Uterus (tissue), 4 donors: ENCODE measurements at places on chromosomes 4 and X.

DNA sequence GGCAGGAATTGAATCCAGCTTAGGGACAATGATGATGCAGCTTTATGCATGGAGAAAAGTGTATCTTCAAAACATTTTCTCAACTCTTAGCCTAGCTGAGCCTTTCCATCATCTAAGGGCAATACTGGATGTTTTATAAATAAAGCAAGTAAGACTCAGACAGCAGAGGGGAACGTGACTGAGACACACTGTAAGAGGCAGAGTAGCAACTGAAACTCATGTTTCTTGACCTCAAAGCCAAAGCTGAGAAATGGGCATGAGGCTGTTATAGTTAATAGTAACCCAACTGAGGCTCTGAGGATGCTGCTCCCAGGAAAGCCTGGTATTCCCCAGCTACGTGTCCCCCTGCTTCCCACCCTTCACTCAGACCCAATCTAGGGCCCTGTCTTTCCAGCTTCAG lies 44.6 kb downstream of the ARHGEF9 start:
- DNase-seq: no peak

- no peak for DNase-seq
These were observed 435.5 kb downstream of the DTHD1 start for GRCh38 chr4:36716874-36717273.

DNA sequence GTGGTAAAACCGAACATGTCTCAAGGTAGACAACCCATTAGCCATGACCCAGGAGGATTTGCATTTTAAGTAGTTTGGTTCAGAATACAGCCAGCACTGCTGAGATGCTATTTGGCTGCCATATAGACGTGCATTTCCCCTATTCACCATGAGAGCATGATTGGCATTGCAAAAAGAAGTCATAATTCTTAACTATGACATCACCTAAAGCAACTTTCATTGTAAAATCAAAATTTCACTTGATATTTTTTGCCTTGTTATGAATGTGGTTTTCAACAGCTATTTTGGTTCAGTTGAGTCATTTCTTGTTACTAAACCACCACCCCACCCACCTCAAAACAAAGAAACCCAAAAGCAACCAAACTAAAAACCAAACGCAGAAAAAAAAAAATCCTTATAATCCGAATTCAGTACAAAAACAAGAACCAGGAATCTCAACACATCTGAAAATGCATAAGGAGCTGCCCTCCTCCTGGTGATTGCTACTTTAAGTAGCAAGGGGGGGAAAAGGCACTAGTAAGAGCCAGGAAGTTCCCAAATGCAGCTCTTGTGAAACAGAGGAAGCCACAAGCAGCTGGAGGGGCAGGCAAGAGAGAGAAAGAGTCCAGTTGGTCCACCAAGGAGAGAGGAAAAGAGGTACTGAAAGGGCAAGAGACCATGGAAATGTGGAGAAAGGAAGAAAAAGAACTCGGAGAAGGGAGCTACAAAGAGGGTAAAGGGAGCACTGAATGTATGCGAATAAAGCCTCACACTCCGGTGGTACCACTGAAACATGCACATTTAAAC lies 3.1 kb downstream of the SLITRK4 start:
- DNase-seq: no peak

DNA sequence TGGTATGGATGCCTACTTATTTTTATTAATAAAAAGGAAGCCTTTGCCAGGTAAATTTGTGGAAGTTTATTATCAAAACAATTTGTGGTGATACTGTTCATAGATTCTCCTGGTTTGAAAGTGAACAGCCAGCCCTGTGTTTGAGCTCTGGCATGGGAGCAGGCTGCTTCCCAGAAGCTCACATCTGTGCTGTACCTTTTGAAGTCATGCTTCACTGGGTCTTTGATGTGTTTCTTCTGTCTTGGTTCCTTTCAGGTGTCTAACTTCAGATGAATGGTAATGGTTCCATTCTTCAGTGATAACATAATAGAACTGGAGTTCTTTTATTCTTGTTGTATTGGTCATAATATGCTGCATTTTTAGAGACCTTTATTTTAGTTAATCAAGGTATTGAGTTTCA lies 85.5 kb downstream of the BMPR1B start:
- DNase-seq: no peak

DNA sequence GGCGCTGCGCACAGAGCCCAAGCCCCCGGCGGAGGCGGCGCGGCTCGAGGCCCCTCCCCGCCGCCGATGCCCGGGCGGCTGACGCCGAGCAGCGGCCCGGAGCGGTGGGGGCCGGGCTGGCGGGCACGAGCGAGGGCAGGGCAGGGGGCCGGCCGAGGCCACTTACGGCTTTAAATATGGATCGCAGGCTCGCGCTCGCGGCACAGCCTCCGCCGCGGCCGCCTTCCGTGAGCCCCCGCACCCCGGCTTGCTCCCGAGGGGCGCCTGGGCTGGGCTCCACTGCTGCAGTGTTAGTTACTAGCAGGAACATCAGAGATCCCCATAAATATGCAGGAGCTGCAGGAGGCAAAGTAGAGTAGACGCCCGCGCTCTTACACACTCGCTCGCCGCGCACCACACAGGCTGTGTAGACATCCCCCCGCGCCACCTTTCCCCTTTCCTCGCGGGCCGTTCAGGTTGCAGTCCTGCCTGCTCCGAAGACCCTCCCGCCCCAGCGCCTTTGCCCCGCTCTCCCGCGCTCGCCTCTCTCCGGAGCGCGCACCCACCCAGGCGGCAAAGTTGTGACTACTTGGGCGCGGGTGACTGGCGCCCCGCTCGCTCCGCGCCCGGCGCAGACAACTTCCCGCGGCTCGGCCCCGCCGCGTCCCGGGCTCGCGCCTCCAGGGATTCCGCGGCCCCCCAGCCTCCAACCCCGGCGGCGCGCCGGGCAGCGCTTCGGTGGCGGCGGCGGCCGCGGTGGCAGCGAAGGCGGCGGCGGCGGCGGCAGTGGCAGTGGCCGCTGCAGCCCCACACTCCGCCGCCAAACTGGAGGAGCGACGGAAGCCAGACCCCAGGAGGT lies 152.0 kb upstream of the SLC4A4 start:
- DNase-seq: no peak

DNA sequence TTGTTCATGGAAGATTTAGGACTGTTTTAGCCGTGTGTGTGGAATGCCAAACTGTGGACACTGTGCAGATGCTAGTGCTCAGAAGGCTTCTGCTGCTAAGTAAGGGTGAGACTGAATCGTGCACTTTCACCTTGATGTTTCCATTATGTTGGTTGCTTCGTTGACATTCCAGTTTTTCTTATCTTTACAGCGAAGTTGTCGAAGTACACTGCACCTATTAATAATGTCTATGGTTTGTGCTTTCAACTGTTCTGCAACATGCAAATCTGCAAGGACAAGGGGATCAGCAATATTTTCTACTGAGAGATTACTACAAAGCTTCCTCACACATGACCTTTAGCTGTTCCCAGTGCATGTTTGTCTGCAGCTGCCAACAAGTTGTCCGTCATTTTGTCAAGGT lies 67.7 kb downstream of the UGT2A3 start:
- DNase-seq: no peak
